ENCODE measurements at places on chromosomes 2 and 18.

- no peak for DNase-seq
Measured at GRCh38 chr18:46772357-46772756, 15.5 kb upstream of the ST8SIA5 start.

- no peak for DNase-seq
Measured at GRCh38 chr2:222973237-222973636, 78.8 kb upstream of the KCNE4 start.

DNA sequence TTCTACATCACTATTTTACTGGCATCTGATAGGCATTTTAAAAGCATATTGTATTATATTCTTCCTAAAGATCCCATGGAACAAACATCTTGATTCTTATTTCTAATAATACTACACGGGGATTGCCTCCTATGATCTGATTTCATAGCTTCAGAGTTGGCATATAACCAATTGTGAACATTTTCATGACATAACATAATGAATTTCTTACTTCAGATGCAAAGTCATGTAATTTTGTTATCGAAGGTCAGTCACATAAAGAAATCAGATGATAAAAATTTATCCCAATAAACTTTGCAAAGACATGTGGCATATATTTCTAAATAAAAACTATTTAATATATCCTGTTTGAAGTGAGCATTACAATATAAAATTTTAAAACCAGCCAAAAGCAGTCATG lies 93.3 kb downstream of the COL5A2 start:
- DNase-seq: no peak

- DNase-seq: no peak
Measured at GRCh38 chr2:190791347-190791975, 89.2 kb upstream of the GLS start.

Data from RPMI8226 (cell line).